ENCODE measurements at places on chromosomes 4 and X. TPM values are rescaled to one million over a fixed set of nuclear protein-coding genes. Genes with fewer than 3 reads are reported as not detected.

- DNase-seq: no peak
These were observed 184.4 kb upstream of the CXorf66 start for GRCh38 chrX:140149761-140150160.

ZNF81 gene
- total RNA-seq: 9.3 TPM

EOLA2 gene
- total RNA-seq: 54.3 TPM

C4orf36 gene
- total RNA-seq: 0.38 TPM

ARMCX2 gene
- 23.8 TPM for total RNA-seq

DNA sequence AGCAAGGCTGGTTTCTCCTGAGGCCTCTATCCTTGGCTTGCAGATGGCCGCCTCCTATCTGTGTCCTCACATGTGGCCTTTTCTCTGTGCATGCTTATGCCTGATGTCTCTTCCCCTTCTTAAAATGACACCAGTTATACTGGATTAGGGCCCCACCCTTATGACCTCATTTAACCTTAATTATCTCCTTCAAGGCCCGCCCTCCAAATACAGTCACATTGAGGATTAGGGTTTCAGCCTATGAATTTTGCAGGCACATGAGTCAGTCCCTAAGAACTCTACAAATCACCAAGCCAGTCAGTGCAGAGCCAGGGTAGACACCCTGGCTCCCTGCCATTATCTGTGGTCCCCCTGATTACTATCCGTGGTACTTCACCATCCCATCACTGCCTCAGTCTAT is 51.6 kb downstream of the MAML3 start:
- DNase-seq: no peak

DNA sequence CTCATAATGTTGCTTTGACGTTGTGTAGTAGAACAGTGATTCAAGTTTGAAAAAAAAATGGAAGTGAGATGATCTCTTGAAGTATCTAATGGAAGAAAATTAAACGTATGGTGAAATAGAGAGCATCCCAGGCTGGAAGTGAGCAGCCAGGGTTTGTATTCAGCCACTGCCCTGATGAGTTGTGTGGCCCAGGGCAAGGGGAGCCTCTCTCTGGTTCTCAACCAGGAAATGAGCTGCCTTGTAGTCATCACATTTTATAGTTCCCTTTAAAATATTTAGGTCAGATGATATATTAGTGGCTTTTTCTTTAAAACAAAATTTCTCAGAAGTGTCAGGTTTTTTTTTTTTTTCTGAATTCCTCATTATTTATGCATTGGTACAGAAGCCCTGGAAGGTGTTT is 150.3 kb downstream of the GPAT3 start:
- DNase-seq: no peak

IL13RA2 gene
- not detected for total RNA-seq

- DNase-seq: no peak
These were observed 1440.2 kb downstream of the ADGRL3 start for GRCh38 chr4:62640296-62640695.
